ENCODE measurements at places on chromosomes 4 and X.

GRCh38 chr4:182863501-182863900 is 53.7 kb downstream of the DCTD start:
- DNase-seq: no peak

GRCh38 chrX:136629084-136629750 is 18.7 kb upstream of the CD40LG start:
- DNase-seq: no peak

DNA sequence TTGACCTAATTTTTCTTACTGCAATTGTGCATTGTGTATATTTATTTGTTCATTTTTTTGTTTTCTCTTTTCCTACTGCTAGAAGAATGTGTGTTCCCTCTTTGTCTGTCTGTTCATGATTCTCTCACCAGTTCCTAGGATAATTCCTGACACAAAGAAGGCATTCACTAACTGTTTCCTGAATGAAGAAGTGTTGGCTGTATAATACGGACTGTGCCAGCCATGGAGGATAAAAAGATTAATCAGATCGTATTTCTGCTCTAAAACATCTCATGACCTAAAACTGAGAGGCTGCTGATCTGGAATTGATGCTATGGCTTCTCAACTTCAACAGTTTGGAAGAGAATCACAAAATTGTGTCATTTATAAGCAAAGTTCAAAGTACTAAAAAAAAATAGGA is 563.1 kb upstream of the FRG1 start:
- no peak for DNase-seq

DNA sequence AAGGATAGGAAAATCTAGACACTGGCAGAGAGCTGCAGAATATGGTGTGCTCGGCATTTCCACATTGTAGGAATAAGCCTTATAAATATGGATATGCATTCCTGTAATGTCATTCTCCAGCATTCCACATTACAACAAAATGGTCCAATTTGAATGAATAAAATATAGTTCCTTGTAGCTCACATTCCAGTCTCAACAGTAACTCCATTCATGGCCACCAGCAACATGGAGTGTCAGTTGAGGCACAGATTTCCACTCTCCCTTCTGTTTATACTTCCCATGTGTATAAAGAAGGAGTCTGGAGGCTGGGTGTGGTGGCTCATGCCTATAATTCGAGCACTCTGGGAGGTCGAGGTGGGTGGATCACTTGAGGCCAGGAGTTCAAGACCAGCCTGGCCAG is 84.5 kb downstream of the AASDH start:
- DNase-seq: no peak

DNA sequence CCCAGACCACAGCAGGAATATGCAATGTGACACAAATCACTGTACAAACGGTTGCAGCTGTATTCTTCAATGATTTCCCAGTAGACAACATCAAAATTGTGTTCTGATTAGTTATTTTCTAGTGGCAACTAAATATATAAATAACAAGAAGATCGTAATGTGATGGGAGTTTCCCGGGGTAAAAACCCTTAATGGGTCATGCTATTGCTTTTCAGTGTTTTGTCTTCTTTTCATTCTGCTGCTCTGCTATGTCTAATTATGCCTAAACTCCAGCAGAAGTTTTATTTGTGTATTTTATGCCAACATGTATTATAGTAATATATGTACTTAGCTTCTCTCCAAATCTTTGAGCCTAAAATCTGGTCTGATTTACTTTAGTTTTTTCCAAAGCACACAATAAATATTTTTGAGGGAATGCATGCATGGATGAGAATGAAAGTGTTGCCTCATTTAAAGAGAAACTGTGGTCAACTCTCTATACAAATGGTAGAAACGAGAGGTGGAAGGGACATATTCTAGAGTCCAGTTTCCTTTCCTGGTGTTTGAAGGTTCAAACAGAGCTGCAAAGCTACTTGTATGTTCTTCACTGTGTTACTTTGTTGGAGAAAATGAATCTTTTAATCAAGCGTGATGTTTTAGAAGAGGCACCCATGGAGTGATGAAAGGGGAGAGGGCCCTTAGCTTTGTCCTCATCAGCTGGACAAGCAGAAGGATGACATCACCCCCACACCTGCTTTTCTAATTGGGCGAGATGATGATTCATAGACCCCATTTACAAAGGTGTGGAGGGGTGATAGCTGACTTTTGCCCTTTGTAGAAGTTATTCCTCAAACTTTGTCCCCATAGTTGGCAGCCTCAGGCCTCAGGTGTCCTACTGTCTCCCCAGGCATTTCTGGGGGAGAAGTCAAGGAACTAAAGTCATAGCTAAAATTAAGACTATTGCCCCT is 129.7 kb downstream of the FRAS1 start:
- DNase-seq: no peak

- DNase-seq: no peak
Measured at GRCh38 chr4:37893164-37893563, 2.3 kb downstream of the TBC1D1 start.

DNA sequence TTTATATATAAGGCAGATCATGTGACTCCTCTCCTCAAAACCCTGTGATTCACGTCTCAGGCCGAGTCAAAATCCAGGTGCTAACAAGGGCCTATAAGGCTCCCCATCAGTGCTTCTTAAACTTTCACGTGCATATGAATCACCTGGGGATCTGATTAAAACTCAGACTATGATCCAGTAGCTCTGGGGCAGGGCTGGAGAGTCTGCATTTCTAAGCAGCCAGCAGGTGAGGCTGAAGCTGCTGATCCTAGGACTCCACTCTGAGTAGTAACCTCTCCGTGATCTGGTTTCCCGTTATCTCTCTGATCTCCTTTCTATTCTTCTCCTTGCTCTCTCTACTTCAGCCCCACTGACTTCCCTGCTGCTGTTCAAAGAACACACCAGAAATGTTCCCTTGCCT is 252.4 kb upstream of the RPS6KA3 start:
- DNase-seq: no peak

DNA sequence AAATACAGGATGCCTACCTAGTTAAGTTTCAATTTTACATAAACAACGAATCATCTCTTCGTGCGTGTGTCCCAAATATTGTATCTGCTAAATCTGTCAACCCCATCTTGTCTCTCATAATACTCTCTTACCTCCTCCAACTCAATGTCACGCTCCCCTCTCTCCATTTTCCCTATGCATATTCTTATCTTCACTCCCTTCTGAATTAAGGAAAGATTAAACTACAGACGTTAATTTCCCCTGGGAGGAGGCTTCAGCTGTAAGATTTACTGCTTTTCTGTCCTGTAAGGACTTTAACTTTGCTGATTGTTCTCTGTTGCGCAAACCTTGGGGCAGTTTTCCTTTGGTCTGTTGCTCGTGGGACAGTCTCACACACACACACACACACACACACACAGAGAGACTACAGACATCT is 455 bp upstream of the ABCB7 start:
- DNase-seq: no peak

GRCh38 chrX:37896511-37896890 is 49.1 kb upstream of the DYNLT3 start:
- no peak for DNase-seq

DNA sequence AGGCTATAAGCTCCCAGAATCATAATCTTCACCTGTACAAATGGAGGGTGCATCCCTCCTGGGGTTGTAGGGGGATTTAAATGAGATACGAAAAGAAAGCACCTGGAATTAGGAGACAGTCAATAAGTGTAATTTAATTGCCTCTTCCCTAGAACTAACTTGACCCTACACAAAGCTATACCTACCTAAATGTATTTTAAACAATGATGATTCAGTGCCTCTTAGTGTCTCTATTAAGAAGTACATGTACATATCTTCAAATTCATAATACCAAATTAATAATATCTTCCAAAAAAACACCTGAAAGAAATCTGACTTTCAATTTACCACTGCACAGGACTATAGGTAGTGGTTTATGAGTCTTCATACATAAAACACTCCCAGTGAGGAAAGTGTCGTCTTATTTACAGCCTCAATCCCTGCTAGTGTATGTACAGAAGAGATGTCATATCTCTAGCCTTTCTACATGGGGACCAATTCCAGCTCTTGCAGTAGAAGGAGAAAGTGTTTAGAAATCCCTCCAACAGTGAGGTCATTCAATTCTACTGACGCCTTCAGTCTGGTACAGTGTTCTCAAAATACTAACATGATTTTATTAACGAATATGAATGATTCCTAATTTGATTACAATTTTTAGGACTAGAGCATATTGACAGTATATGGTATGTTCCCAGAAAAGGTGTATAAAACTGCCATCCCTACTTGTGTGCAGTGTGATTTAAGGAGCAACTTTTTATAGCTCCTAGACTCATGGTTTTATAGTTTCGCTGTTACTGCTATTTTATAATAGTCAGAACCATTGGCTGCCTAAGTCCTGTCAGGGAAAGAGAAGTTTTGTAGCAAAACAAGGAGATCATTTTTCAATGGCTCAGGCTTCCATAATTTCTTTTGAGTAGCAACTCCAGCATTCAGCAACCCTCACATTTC is 282.7 kb downstream of the UNC5C start:
- no peak for DNase-seq

GRCh38 chrX:1587161-1587560 is 4.2 kb upstream of the AKAP17A start:
- no peak for DNase-seq

DNA sequence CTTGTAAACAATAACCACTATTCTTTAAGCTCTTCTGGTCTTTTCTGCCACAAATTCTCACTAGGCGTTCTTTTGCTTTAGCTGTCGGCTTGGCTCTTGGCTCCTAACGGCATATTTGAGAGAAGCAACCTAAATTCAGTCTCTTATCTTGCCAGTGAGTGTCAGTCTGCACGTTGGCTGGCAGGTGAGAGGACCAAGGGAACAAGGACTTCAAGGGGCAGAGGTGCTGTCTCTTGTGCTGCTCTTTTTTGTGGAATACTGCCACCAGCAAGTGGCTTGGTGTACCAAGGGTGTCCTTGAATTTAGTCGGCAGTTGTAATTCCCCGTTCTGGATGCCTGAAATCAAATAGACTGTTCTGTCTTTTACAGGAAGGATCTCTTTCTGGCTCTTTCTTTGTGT is 77.8 kb upstream of the SLC4A4 start:
- DNase-seq: no peak

GRCh38 chr4:123505095-123506010 is 108.8 kb downstream of the SPRY1 start:
- DNase-seq: peak; percentile 24

DNA sequence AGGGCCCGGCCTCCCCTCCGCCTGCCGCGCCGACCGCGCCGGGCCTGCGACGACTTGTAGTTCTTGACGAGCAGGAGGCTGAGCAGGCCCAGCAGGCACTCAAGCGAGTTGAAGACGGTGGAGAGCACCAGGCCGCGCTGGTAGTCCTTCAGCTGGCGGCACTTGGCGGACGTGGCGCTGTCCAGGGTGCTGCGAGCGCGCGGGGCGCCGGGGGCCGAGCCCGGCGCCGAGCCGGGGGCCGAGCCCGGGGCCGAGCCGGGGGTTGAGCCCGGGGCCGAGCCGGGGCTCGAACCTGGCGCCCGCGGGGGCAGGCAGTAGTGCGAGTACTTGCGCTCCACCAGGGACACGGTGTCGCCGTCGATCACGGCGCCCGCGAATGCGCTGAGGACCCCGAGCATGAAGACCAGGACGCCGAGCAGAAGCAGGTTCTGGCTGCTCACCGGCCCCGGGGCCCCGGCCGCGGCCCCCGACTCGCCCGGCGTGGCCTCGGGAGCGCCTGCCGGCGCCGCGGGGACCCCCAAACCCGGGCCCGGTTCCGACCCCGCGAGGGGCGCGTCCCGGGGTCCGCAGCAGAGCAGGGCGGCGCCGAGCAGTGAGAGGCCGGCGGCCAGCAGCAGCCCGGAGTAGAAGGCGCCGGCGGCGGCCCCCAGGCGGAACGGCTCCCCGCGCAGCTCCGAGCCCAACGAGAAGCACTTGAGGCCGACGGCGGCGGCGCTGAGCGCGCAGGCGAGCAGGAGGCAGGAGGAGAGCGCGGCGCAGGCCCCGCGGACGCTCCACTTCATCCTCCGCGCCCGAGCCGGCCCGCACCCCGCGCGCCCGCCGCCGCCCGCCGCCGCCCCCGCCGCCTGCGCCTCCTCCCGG is 584 bp downstream of the TMEM271 start:
- DNase-seq: no peak

DNA sequence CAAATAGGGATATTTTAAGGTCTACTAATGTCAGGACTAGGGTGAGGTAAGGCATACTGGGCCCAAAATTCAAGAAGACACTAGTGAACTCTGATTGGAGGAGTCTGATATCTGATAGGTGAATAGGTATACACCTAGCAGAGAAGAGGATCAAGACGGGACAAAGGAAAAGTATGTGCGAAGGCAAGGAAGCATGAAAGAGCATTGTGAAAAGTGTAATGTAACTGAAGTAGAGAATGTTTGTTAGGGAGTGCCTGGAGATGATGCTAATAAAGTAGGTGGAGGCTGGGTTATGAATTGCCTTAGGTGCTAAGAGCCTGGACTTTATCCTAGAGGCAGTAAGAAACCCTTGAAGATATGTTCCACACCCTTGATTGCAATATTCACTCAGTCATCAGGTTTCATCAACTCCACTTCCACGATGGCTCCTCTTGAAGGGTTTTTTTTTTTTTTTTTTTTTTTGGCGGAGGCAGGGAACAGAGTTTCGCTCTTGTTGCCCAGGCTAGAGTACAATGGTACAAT is 49.9 kb upstream of the XIAP start:
- DNase-seq: no peak

DNA sequence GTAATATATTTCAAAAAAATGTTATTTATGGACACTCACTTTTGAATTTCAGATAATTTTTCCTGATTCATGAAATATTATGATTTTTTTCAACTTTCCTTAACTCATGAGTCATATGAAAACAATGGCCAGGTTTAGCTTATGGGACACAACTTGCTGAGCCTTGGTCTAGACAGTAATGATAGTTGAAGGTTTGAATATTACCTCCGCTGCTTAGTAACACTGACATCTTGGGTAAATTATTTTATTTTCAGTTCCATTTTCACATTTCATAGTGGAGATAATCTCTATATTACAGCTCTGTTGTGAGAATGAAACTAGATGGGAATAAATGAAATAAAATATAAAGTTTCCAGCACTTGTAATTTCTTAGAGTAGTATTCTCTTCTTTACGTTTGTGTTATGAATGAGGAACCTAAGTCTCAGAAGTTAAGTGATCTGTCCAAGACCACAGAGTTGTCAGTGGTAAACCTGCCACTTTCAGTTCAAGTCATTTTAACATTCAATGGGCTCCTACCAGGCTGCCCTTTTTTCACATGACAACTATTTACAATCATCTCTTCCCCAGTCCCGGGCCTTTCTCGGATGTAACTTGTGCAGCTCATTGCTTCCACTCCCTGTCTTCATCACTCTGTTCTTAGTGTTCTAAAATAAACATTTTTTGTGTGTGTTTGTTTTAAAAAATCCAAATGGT is 46.8 kb upstream of the GC start:
- no peak for DNase-seq

DNA sequence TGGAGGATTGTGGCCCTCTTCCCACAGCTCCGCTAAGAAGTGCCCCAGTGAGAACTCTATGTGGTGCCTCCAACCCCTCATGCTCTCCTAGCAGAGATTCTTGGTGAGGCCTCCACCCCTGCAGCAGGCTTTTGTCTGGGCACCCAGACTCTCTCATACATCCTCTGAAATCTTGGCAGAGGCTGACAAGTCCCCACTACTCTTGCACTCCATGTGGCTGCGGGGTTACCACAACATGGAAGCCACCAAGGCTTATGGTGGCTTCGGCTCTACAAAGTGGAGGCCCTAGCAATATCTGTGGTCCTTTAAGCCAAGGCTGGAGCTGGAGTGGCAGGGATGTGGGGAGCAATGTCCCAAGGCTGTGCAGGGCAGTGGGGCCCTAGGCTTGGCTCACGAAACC is 255.2 kb downstream of the COX7B2 start:
- no peak for DNase-seq

Measured in NCI-H1436 treated with DMSO at 0.1 percent for 48 hours (cell line).